Left lung (tissue), 14 donors: ENCODE measurements at places on chromosomes 6 and 20.

DNA sequence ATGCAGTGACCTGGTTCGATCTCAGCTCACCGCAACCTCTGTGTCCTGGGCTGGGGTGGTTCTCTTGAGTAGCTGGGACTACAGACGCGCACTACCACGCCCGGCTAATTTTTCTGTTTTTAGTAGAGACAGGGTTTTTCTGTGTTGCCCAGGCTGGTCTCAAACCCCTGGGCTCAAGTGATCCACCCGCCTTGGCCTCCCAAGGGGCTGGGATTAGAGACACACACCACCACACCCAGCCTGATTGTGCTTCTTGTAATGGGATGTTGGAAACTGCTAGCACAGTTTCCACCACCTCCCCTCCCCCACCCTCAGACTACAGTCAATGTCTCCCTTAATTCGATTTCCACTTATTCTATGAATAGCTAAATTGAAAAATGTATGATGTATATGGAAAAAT is 22.6 kb upstream of the DSP start:
- DNase-seq: no peak
- H3K4me1 ChIP-seq: no peaks in the 10 kb centered on the region
- H3K27ac ChIP-seq: no peak overlapping the region

DNA sequence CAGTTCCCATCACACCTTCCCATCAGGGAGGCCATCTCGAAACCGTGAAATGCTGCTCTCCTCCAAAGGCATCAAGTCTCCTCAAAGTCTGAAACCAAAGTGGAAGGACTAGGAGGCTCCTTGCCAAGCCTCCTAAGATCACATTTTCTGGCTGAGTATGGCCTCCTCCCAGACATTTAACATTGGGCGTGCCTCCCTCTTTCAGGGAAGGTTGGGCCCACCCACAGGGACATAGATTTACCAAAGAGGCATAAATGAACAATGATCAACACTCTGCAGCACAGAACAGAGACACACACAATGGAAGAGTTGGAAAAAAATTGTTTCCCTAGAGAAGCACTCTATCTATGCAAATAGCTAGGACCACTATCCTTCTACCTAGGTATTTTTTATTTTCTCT is 381.8 kb downstream of the MAFB start:
- H3K4me3 ChIP-seq: no peak overlapping the region
- H3K27ac ChIP-seq: no peak overlapping the region
- H3K36me3 ChIP-seq: no peaks in the 10 kb centered on the region
- no peak for DNase-seq

DNA sequence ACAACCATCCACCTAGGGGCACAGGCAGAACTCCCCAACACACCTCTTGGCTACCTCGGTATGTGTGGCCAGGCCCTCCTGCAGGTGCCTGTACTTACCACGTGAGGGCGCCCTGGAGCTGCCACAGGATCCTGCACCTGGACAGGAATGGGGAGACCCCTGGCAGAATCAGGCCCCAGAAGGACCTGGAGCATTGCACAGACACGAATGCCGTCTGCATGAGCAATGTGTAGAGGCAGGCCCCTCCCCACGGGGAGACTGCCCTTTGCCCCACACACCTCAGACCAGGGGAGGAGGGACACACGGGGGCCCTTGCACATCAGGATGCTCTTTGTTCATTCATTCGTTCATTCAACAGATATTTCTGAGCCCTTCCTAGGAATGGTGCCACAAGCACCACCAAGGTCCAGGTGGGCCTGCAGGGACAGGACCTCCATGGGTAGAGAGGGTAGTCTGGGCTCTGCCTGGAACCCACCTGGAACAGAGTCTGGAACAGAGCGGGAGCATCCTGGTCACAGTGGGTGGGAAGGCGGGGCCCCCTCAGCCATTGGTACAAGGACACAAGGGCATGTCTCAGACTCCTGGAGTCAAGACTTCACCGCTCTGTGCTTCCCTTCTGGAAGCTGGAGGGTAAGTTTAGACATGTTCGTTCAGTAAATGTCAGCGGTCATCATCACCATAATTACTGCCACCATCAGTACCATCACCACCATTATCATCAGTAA is 32.3 kb downstream of the YTHDF1 start:
- peaks cover 61% of the 10 kb centered on the region for H3K27me3 ChIP-seq
- no peak overlapping the region for H3K4me3 ChIP-seq
- H3K36me3 ChIP-seq: no peaks in the 10 kb centered on the region
- H3K4me1 ChIP-seq: peaks cover 3% of the 10 kb centered on the region
- no peak for DNase-seq
- H3K27ac ChIP-seq: no peak overlapping the region

GRCh38 chr20:1539816-1540419 is 17.6 kb downstream of the SIRPD start:
- peaks cover 33% of the 10 kb centered on the region for H3K4me1 ChIP-seq
- H3K4me3 ChIP-seq: no peak overlapping the region
- H3K27ac ChIP-seq: no peak overlapping the region
- H3K36me3 ChIP-seq: no peaks in the 10 kb centered on the region
- H3K27me3 ChIP-seq: no peaks in the 10 kb centered on the region

- H3K27ac ChIP-seq: no peak overlapping the region
- H3K4me1 ChIP-seq: no peaks in the 10 kb centered on the region
- no peaks in the 10 kb centered on the region for H3K36me3 ChIP-seq
Measured at GRCh38 chr6:78851156-78851555, 16.2 kb upstream of the IRAK1BP1 start.

GRCh38 chr6:152771061-152771687 is 20.6 kb downstream of the VIP start:
- H3K4me3 ChIP-seq: no peak overlapping the region
- H3K27me3 ChIP-seq: no peaks in the 10 kb centered on the region
- H3K27ac ChIP-seq: no peak overlapping the region
- DNase-seq: no peak

DNA sequence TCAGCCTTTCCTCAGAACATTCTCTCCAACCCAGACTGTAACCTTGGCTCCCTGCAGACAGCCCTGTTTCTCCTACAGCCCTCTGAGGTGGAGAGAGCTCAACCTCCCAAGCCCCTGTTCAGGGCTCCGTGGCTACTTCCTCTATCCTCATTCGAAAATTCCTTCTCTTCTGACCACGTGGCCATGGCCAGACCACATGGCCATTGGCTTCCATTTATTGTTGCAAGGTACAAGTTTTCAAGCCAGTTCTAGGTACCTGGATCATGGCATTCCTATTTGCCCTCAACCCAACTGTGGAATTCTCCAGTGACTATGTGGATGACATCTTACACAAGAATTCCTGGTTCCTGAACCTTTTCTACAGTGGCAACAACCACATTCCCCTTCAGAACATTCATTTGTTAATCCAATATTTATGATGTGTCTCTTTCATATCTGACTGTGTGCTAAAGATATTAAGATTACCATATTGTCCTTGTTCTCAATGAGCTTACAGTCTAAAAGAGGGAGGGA is 161.9 kb downstream of the GMPR start:
- H3K4me1 ChIP-seq: no peaks in the 10 kb centered on the region
- no peak for DNase-seq
- no peak overlapping the region for H3K4me3 ChIP-seq

DNA sequence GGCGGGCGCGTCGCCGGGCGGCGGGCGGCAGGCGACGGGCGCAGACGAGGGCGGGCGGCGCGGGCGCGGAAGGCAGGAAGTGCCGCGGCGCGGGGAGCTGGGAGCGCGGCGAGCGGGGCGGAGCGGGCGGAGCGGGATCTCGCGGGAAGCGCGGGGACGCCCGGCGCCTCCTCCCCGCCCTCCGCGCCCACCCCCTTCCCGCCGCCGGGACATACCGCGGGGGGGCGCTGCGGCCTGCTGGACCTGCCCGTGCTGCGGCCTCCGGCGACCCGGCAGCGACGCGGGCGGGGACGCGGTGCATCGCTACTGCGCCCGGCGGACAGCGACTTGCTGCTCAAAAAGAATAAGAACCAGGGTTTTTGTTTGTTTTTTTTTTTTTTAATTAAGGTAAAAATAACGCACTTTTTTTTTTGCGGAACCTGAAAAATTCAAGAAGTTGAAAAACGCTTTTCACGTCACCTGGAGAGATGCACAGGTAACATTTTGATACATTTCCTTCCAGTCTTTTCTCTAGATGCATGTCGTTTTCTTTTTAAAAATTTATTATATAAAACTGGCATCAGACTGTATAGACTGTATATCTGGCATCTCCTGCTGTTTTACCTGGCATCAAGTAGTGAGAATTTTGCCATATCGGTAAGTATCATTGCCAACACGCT is at the start of gene CENPB:
CENPB (minus strand) TSS at position 76 of the 659 bp plus-strand sequence. CDS start 257 bp downstream, outside the sequence.
- peak within 1 kb of the TSS; percentile 82 for H3K27ac ChIP-seq
- peak; percentile 97 for DNase-seq
- no peaks in the 10 kb centered on the region for H3K36me3 ChIP-seq
- H3K4me3 ChIP-seq: peak within 1 kb of the TSS; percentile 73
- peaks cover 66% of the 10 kb centered on the region for H3K4me1 ChIP-seq

- no peak overlapping the region for H3K4me3 ChIP-seq
- H3K36me3 ChIP-seq: no peaks in the 10 kb centered on the region
- H3K27ac ChIP-seq: no peak overlapping the region
Measured at GRCh38 chr20:14853079-14853478, 515.7 kb upstream of the FLRT3 start.

DNA sequence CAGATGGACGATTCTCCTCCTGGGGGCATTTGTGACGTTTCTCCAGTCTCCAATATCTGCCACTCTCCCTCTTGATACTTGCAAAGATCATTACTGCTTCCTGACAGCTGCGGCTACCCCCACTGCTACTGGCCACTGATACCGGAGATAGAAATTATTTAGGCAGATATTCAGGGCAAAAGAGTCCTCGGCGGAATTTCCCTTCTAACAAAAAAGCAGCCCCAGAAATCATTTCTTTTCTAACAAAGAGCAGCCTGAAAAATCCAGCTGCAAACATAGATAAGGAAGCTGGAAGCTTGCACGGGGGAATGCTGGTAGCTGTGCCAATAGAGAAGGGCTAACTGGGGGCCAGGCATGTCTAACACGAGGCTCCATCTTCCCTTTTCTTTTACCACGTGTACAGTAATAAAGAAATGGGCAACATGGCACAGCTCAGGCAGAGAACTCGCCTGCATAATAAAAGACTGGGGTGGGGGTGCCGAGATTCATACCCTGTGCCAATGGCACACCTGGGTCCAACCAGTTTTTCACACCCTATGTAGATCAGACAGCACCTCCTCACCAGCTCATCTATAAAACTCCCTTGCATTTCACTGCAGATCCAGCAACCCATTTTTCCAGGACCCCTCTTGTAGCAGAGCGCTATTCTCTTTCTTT is 6.1 kb downstream of the TP53RK start:
- H3K4me1 ChIP-seq: peaks cover 10% of the 10 kb centered on the region
- no peaks in the 10 kb centered on the region for H3K27me3 ChIP-seq
- peak; percentile 67 for DNase-seq
- peaks cover 22% of the 10 kb centered on the region for H3K36me3 ChIP-seq

DNA sequence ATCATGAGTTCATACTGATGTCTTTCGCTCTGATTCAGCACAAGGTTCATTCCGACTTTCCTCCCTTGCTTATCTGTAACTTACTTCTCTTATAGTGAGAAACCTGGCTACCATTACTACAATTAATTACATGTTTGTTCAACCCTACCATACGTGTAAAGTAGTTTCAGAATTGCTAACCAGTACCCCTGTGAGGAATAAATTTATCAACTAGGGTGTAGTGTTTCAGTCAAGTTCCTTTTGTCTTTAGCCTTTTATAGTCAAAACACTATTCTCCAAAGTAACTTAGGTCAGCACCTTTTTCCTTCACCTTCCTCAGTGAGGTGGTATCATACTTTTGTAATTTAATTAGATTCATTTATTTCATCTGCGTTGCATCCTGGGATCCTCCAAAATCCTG is 64.9 kb downstream of the MAP3K4 start:
- H3K4me3 ChIP-seq: no peak overlapping the region
- H3K4me1 ChIP-seq: no peaks in the 10 kb centered on the region
- no peak for DNase-seq
- H3K27ac ChIP-seq: no peak overlapping the region
- no peaks in the 10 kb centered on the region for H3K27me3 ChIP-seq

DNA sequence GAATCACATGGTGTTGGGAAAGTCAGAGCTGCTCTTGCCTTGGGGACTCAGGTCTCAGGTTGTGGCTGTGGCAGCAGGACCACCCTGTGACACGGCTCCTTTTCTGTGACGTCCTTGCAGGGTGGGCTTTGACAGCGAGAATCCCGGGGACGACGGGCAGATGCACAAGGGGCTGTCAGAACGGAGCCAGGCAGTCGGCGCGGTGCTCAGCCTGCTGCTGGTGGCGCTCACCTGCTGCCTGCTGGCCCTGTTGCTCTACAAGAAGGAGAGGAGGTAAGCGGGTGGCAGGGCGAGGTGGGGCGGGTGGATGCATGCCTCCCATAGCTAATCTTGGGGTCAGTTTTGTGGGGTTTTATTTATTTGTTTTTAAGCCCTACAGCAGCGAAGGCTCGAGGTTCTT is 19.2 kb upstream of the SLC22A1 start:
- no peaks in the 10 kb centered on the region for H3K27me3 ChIP-seq
- H3K27ac ChIP-seq: no peak overlapping the region
- no peak for DNase-seq
- no peaks in the 10 kb centered on the region for H3K36me3 ChIP-seq
- no peak overlapping the region for H3K4me3 ChIP-seq

DNA sequence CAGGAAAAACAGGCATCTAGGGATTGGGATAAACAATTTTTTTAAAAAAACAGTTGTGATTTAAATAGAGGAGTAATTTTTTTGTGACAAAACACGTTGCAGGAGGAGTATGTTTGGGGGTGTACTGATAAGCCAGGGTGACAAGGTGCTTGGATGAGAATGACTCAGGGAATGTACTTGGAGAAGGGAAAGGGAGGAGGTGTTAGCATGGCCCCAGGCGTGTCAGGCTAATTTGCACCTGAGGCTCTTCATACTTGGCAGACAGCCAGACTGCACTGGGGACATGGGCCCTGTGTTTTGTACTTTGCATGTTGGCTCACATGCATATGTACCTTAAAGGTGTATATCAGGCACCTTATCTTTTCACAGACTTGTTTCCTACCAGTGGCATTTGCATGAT is 22.8 kb downstream of the PANK2 start:
- no peak overlapping the region for H3K27ac ChIP-seq
- H3K36me3 ChIP-seq: peaks cover 6% of the 10 kb centered on the region
- no peak overlapping the region for H3K4me3 ChIP-seq
- H3K27me3 ChIP-seq: no peaks in the 10 kb centered on the region
- DNase-seq: no peak

GRCh38 chr6:32092760-32093497 is 16.2 kb downstream of the TNXB start:
- no peaks in the 10 kb centered on the region for H3K36me3 ChIP-seq
- peak overlapping the region; percentile 46 for H3K27ac ChIP-seq
- peaks cover 42% of the 10 kb centered on the region for H3K27me3 ChIP-seq
